Non-pigmented ciliary epithelial cell (primary cell): ENCODE measurements at places on chromosomes 11 and 22.

DNA sequence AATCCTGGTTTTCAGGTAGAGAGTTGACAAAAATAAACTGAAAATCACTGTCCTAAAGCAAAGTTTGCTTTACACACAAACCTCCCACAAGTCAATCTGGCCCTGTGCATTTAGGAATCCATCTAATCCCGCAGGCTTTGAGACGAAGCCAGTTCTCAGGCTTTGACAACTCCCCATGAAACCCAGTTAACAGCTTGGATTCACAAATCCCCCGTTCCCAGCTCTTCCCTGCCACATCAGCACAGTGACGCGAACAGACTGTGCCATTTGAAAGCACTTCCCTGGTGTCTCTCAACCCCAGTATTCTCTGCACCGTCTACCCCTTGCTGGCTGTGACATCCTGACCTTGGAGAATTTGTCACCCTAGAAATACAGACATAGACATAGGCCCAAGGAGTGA, 117.8 kb downstream of the OPCML start:
- no peak for DNase-seq

- DNase-seq = no peak
Measured at GRCh38 chr11:61815790-61816735, 740 bp downstream of the FADS1 start.

DNA sequence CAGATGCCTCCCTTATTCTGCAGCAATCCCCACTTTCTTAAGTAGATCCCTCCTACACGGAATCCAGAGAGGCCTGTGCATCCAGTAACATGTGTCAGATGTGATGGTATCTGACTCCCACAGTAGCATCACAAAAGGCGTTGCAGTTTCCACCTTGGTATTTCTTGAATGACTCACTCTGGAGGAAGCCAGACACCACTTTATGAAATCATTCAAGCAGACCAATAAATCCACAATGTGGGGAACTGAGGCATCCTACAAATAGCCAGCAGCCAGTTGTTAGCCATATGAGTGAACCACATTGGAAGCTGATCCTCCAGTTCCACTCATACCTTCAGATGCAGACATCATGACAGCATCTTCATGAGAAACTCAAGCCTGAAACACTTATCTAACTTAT, 798.1 kb downstream of the OPCML start:
- peak; percentile 98 for DNase-seq

- DNase-seq = no peak
Measured at GRCh38 chr11:117898059-117898458, 21.6 kb upstream of the FXYD6 start.

- DNase-seq = no peak
Measured at GRCh38 chr11:65651589-65652510, 10.9 kb downstream of the RELA start.

DNA sequence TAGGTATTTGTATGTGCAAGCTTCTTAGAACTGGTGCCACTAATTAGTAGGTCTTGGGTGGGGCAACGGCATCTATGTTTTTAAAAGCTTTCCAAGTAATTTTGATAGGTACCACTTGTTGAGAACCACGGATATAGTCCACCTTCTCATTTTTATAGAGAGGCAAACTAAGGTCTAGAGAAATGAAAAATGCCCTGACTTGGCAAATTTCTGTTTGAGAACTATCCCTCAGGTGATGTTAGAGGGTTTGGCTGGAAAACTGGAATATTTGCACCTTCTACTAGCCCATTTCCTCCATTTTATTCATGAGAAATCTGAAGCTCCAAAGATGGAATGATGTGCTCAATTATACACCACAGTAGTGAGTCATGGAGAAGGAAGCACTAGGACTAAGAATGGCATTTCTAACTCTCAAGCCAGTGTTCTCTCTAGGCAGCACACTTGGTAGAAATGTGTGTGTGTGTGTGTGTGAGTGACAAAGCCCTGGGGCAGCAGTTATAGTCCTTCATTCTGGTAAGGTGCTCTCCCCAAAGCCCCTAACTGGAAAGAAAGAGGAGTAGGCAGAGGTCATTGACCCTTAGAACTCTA, 1.8 kb upstream of the TMEM86A start:
- no peak for DNase-seq

GRCh38 chr11:129790106-129790505, 25.5 kb upstream of the TMEM45B start:
- DNase-seq = no peak

DNA sequence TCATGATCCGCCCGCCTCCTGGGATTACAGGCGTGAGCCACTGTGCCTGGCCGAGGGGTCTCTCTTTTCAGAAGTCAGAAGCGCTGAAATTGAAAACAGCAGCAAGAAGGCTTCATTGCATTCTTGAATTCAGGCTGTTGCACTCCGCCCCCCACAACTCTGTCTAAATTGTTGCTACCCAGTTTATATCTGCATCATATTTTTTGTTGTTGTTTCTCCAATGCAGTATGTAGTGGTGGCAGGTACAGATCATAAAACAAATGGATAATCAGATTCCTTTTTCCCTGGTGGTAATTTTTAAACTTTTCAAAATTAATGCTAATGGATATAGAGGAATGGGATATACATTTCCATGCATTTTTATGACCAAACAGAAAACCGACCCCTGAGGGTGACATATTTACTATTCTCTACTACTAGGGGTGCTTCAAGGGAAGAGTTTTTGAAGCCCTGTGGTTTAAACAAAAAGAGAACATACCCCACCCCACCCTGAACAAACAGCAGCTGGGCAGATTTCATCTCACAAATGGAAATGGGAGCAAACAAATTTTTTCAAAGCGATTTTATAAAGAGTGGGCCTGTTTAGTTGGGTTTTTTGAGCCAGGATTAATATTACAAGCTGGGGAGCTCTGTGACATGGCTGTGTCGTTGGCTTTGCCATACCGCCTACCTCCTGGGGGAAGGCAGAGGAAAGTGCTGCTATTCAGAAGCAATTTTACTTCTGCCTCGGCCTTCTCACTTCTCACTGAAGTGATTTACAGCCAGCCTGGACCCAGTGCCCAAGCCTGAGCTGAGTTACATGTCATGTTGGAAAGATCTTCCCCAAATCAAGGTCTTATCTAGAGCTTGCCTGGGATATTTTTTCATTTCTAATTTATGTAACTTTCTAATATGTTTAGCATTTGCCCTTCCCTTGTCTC, 16.0 kb upstream of the TMA7B start:
- no peak for DNase-seq

GRCh38 chr11:33160136-33160535, 1.1 kb downstream of the CSTF3 start:
- no peak for DNase-seq

DNA sequence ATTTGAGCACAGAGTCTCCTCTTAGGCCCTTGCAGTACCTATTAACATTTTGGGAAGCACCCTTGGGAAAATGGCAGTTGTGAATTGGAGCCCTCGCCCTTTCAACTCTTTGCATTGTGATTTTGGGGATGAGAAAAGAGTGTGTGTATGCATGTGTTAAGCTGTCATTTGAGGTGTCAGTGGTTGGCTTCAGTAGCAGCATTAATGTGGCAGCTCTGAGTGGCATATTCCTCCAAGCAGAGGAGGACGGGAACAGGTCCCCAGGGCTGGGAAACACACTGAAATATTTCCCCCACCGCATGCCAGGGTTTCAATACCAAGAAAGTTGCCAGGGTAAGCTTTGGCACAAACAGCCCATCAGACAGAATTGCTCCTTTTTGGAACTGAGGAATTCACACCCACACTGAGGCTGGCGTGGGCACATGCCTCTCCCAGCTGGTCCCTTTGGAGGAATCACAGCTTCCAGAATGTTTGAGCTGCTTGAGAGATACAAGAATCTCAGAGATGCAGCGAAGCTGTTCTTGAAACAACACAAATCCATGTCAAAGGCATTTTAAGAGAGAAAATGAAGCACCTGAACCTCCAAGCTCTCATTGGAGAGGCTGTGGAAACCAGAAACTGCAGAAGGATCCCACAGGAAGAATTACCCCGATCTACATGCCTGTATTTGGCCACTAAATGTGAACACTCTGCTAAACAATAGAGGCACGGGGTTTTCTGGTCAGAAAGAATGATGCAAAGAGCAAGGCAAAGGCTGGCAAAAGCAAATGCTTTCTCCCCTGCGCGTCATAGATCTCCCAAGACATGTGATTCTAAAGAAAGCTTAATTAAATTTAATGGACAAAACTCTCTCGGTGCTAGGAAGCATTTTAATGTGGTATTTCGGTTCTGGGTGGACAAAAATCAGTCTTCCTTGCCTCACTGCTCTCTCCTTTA, 67.2 kb upstream of the RCN1 start:
- DNase-seq = no peak
